ENCODE measurements at places on chromosomes 6 and 20.

GRCh38 chr6:37830225-37830624 lies 10.7 kb downstream of the ZFAND3 start:
- no peak for DNase-seq

GRCh38 chr20:54268941-54269340 lies 61.1 kb downstream of the PFDN4 start:
- DNase-seq = no peak

DNA sequence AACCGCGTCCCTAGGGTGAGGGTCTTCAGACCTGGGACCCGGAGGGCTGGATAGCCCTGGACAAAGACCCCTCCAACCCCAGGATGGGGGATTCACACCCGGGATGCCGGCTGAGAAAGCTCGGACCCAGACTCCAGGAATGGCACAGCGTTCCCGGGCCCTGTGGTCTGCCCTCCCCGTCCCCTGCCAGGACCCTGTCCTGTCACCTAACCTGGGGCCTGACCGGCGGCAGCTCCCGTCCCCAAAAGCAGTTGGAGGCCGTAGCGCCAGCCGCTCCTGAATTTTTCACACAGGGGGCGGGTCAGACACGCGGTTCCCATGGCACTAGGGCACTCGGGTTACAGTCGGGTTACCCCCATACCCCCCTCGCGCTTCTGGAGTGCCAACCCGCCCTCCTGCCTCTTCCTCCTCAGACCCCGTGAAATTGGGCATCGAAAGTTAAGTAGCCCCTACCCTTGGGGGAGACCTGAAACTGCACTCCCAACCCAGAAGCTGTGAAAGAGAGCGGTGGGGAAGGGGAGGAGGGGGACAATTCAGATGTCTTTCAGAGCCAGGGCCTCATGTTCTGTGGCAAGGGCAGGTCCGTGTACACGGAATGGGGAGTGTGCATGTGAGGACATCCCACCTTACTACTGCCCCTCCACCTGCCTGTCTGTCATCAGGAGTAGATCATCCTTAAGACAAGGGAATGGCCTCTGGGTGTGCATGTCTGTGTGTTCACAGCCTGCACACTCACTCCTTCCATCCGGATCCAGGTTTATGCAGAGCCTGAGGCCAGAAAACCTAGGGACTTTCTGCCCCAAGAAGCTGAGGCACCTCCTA lies 595 bp downstream of the REM1 start:
- no peak for DNase-seq

DNA sequence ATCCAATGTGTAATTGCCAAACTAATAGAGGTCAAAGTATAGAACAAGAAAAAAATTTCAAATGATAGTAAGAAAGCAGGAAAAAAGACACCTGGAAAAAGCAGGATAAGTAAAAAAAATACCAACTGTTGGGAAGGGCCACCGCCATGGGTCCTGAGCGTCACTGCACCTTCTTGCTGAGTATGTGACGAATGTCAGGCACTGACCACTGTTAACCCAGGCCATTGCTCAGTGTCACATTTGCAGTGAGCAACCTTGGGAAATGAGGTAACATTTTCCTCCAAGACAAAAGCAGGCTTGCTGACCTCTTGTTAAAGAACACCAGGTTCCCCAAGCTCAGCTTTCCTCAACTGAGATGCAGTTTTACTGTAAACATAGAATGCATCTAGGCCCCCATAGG lies 15.6 kb upstream of the RPS6KA2 start:
- no peak for DNase-seq

- no peak for DNase-seq
These were observed 26.1 kb downstream of the IYD start for GRCh38 chr6:150394899-150395295.

Data from SHP77 (cell line).